ENCODE measurements at places on chromosomes 2 and 18.

DNA sequence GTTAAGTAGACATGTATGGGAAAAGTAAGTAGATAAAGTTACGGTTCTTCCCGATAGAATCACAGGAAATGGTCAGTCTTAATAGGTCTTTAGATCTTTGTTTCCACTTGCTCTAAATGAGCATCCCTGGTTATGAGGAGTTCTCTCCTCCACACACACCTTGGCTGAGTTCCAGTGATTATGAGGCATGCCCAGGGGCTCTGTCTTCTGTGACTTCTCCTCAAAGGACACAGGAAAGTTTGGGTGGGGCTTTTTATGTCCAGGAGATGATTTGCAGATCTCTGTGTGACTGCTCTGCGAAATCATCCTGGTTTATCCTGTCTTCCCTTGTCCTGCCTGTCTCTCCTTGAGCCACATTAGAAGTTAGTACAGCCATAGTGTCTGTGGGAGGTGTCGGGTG lies 83.9 kb upstream of the EML6 start:
- DNase-seq, result no peak

DNA sequence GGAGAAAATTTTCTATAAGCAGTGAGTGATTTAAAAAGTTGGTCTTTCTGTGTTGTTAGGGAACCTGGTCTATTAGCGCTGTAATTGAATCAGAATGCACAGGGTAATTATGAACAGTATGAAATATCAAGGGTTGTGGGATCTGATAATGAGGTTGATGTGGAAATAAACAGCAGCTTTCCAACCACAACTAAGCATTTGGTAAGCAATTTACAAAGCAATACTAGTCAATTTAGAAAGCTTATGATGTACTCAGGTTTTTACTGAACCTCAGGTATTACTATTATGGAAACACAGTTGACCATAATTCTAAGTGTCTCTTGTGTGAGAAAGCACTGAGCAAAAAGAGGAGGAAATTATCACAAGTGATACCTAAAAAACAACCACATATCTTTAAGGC lies 11.0 kb upstream of the SMCHD1 start:
- DNase-seq, result no peak

- no peak for DNase-seq
Observed at GRCh38 chr2:196252408-196253115, 81.2 kb upstream of the STK17B start.

DNA sequence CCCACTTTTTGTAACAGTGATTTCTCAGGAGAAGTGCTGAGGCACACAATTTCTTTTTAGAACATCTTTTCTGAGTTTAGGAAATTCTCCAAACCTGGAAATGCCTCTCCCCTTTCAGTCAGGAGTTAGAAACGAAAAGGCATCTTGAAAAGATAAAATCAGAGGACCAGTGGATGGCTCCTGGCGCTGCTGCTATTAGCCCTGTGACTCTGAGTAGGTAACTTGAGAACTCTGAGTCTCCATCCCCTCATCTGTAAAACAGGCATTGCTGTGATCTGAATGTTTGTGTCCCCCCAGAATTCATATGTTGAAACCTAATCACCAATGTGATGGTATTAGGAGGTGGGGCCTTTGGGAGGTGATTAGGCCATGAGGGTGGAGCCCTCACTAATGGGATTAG lies 50.2 kb downstream of the EHD3 start:
- no peak for DNase-seq

DNA sequence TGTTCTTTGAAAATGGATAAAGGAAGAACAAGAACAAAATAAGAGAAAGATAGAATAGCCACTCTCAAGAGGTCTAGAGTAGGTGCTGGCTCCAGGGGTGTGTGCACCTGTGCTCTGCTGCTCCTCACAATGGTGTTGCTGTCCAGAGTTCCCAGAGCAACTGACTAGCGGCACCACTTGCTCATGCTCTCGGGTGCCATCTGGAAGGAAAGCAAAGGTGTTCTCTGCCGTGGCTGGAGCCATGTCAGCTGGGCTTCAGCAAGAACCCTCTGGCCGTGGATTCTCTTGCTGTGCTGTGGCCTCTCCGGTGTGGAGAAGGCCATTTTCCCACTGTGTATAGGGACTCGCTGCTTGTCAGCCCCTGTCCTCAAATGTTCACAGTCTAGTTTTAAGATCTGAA lies 114.6 kb upstream of the TEX51 start:
- no peak for DNase-seq

DNA sequence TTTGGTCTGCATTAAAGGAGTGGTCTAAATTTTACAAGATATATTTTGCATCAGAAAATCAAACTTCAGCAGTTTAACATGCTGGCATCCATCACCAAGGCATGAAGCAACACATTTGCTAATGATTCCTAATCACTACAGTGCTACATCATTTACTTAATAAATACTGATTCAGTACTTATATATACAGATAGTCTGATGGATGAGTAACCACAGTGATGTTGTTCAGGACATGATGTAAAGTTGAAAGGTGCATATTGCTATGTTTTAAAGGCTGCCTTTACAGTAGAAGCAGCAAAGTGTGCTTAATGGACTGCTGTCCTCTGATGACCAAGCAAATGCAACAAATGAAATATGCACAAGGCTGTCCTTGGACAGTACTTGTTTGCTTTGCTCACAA lies 11.1 kb downstream of the SUPT7L start:
- DNase-seq, result no peak

DNA sequence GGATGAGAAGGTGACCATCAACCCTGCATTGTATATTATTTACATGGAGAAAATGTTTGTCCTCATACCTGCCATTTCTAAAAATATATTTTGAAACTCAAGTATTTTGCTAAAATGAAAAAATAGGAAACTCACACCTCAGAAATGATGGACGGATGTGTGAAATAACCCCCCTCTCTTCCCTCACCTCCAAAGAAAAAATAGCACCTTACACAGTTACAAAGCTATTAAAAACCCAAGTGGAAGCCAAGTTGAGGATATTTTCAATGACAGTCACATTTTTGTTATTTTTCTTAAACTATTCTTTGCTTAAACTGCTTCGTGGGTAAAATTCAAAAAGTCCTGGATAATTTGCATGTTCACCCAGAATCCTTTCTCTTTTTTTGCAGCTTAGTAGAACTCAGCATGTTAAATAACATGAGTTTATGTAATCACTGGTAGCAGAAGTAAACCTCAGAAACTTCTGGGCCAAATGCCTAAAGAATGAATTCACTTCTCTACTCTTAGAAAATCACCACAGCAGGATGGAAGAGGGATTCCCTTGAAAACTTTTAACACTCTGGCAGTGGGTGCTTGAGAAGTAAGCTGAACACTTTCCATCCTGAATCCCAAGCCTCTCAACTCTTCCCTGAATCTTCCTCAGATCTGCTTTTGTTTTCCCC lies 768 bp downstream of the DSC1 start:
- no peak for DNase-seq

DNA sequence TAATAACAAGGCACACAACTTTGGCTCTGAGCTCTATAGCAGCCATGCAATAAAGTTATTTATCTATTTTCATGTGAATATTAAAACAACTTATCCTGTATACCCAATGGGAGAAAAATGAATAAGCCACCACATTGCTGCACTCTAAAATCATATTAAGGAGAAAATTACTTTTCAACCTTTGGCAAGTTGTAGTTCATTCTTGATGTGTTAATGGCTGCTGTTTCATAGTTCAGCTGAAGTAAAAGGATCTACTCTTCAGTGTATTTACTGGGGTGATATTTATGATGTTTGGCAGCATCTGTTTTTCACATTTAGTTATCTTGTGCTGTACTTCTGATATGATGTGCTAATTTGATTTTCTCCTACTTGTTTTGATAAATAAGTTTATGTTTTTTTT lies 71.8 kb downstream of the TMEFF2 start:
- no peak for DNase-seq

GRCh38 chr2:152415231-152415642 lies 80.3 kb downstream of the FMNL2 start:
- DNase-seq, result no peak
